ENCODE measurements at places on chromosomes 1 and 21.

- DNase-seq = no peak
These were observed 96.6 kb upstream of the RUNX1 start for GRCh38 chr21:35145626-35146233.

DNA sequence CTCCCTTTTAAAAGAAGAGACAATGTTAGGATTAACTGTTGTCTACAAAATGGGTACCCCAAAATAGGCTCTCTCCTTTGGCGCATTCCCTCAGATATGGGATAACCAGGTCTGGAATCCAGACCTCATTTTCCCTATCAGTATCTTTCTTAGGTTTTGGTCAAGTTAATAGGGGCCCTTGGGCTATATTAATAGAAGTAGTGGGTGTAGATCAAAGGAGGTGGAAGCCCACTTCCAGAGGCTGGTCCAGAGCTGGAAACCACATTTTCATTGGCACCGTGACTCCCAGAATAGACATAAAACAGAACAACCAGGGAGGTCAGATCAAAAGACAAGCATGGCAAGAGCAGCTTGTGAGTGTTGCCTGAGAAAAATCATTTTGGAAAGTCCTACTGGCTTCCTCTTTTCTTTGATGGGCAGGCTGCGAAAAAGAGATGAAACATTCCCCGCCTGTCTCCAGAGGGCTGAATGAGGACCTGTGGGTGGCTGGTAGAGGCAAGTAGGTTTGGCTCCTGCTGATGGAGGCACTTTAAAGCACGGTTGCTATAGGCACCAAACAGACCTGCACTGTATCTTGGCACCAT is 25.8 kb upstream of the KIF21B start:
- no peak for DNase-seq

- no peak for DNase-seq
These were observed 47.8 kb downstream of the PACC1 start for GRCh38 chr1:212366901-212367300.

DNA sequence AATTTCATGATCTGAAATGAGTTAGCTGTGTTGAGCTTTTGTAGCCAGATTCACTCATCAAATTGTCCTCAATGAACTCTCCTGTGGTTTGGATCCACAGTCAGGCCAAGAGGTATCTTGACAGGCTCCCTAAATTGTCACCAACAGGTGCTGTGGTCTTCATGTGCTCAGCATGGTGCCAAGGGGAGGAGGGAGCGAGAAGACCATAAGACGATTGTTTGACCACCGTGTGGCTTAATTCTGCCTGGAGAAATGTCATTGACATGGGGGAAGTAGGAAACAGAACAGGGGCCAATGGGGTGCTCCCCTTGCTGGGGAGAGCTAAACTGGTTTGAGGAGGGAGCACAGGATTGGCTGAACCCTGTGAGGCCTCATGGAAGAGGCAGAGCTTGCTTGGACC is 219.3 kb downstream of the KCNJ6 start:
- no peak for DNase-seq

- no peak for DNase-seq
These were observed 54.7 kb downstream of the APP start for GRCh38 chr21:26115899-26116298.

GRCh38 chr1:204560590-204561150 is 44.5 kb downstream of the MDM4 start:
- DNase-seq = no peak

DNA sequence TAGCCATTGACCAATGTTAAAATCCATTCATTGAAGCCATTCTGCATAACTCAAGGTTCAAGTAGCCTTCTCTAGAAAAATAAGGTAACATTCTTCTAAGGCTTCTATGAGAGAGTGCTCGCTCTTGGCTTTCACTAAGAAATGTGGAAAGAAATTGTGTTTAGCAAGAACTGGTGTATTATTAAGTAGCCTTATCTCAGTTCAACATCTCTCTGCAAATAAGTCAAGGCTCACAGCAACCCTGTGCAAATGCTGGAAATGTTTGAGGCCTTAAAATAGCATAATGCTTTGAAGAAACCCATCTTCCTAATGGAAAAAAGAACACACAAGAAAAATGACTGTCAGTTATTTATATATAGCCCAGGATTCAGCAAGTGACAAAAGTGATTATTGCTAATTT is 254.1 kb upstream of the PROX1 start:
- DNase-seq = no peak

- no peak for DNase-seq
These were observed 150.3 kb downstream of the HMGB4 start for GRCh38 chr1:34013958-34014737.

- DNase-seq = no peak
These were observed 127.0 kb downstream of the MAGI3 start for GRCh38 chr1:113517346-113517745.

GRCh38 chr1:86695400-86695799 is 9.0 kb upstream of the SH3GLB1 start:
- no peak for DNase-seq

DNA sequence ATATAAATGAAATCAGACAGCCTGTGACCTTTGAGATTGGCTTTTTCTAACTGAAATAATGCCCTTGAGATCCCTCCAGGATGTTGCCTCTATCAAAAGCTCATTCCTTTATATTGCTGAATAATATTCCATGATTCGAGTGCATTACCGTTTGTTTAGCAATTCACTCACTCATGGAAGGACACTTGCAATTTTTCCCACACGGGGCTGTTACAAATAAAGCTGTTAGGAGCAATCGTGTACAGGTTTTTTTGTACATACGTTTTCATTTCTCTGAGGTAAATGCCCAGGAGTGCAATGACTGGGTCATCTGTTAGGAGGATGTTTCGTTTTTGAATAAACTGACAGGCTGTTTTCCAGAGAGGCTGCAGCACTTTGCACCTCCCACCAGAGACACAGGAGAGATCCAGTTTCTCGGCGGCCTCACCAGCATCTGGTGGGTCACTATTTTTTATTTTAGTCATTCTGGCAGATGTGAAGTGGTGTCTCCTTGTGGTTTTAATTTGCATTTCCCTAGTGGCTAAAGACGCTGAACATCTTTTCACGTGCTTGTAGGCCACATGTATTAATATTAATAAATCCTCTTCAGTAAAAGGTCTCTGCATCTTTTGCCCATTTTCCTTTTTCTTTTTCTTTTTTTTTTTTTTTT is 11.0 kb downstream of the PRDM15 start:
- no peak for DNase-seq

- DNase-seq = no peak
These were observed 145.1 kb downstream of the NPHP4 start for GRCh38 chr1:5847013-5847659.

GRCh38 chr1:108592030-108592759 is 32.3 kb downstream of the EEIG2 start:
- DNase-seq = no peak

DNA sequence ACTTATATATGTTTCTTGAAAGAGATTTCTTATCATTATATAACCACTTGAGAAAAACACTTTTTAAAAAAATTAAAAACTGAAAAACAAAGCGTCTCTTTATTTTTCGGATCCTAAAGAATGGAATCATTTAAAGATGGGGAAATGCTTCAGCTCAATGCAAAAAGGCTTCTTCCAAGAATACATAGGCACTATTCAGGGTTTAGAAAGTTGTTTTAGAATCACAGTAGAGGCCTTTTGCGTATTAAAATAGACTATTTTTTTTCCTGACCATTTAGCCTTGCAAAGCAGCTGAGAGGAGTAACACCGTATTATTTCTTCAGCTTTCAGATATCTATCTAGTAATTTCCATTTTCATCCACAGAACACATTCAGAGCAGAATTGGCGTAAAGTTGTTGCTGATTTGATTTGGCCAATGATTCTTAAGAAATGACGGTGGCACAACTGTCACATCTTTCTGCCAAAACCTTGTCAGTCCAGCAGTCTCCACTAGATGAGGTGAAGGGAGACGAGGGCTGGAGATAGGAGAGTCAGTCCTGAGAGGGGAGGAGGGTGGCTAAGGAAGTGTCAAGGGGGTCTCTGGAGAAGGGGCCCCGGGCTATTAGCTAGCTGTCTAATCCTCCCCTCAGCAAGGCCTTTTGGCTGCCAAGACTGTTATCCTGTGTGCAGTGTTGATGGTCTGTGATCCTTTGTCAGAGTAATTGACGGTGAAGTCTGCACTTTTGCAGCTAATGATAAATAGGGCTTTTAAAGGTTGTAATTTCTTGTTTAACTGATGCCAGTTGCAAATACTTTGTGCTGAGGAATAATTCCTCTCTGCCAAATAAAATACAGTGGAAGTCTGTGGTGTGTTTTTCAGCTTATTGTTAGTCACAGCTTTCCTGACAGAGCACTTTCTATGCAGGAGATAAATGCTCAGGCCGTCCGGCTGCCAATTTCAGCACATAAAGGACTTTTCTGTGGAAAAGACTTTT is 34.7 kb downstream of the PRRX1 start:
- no peak for DNase-seq

DNA sequence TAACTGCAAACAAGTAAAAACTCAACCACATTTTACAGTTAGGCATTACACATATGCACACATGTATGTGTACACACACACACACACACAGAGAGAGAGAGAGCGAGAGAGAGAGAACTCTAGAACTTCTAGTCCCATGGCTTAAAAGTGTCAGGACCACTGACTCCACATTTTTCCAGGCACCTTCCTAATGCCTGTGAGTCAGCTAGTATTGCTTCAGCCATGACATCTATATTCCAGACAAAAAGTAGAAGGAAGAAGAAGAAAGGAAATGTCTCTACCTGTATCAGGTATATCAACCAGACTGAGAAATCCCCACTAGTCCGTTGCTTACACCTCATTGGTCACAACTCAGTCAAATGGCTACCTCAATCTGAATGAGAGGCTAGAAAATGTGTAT is 31.9 kb upstream of the TACSTD2 start:
- no peak for DNase-seq

DNA sequence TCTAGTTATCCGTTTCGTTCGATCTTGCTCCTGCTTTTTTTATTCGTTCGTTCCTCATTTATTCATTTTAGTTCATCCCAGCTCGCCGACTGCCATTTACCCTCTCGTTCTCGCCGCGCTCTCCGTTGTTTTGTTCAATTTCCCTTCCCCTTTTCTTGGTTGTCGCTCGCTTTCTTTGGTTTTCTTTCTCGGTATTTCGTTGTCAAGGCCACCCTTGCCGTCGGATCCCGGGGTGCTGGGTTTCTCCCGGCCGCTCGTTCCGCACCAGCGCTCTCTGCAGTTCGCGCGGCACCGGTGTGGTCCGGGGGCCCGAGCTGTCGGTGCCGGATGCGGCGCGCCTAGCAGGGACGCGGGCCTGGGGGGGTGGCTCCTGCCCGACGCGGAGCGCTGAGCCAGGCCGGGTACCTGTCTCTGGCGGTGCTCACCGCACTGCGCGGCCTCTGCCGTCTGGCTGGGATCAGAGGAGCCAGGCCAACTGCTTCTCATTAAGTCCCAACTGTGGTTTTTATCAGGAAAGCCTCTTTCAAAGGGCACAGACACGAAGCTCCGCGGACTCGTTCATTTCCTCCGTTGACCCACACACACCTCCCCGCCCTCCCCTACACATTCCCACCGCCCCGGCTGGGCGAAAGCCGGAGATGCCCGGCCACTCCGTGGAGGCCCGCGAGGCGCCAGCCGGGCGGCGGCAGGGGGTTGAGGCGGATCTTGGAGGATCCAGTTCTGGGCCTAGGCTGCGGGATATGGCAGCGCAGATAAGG is 1.6 kb downstream of the ALX3 start:
- DNase-seq = no peak

DNA sequence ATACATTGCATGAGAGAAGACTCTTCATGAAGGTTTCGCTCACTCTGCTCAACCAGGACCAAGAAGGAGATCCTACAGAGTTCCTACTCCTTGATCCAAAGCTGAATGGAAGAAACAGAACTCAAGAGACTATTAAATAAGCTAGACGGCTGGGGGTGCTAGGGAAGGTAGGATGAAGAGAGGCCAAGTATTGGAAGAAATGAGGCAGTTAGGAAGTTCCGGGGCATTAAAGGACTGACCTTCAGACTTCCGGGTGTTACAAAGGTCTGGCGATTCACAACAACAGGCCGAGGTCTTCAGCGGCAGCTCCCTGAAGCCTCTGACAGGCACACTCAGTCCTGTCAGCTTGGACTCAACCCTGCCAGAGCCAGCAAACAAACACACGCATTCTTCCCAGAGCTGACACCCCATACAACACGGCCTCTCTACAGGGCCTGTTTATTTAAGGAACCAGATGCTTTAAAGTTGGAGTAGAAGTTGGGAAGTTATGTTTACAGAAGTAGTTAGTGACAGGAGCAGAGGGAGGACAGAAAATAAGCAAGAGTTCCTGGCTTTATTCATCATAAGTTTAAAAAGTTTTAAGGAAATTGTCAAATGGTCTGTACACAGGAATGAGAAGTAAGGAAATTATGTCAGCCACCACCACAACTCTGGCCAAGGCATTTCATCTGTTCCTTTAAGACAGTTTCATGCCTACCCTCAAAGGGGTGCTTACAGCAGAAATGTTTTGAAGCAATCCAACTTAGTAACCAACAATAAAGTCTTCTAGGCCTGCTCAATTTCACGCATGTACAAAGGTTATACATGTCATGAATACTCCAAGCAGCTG is 4.7 kb downstream of the SORT1 start:
- no peak for DNase-seq

- DNase-seq = no peak
These were observed 69.9 kb downstream of the ITSN1 start for GRCh38 chr21:33712022-33712803.
